Colonic mucosa (tissue), 4 donors: ENCODE measurements at places on chromosomes 4 and X.

DNA sequence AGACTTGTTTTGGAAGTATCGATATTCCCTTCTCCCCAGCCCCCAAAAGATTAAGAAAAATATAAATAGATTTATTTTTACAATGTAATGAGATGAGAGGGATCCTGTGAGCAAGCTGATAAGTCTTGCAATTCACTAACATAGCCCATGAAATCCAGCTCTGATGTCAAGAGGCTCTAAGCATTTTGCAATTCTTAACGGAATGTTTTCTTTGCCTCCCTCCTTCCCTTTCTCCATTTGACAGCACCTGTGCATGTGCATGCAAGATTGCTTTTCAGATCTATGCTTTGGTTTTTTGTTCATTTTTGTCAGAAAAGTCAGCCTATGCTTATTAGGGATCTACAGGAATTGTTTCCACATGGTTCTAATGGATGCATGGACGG, 169.9 kb downstream of the SLIT2 start:
- DNase-seq: no peak

GRCh38 chrX:119374736-119375135, 24.4 kb upstream of the SLC25A43 start:
- DNase-seq: no peak

DNA sequence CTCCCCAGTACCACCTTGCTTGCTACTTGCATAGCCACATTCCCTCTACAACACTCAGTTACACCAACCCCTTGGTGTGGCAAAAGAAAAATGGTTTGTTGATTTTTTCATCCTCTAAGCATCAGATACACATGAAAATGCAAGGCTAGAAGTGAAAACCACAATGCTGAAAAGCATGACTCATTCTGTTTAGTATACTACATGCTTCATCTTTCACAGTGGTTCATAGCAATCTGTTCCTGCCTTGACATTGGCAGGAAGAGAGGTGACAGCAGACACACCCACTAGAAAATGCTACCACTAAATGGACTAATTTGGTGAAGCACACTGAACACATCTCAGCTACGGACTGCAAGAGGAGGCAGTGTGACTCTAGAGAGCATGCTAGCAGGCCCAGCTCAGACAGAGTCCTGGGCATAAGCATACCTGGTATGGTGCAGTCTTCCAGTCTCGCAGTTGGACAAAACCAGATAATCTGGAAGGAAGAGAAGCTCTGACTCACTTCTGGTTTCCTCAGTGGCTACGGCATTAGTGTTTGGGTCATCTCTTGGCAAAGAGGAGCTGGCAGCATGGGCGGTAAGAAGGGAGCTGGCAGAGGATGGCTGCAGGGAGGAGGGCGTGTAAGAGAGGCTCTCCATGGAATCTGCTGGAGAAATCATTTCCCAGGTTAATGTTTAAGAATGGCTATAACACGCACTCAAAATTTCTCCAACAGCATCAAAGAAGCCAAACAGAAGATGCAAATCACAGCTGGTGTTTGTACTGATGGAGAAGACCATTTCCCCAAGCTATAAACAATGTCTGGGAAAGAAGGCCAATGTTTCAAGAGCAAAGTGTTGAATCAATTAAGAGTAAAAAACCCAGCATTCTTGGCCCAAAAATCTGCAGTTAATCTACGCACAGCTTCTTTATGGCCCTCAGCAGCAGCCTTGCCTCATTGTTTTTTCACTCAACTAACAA, 37.8 kb downstream of the GAB3 start:
- no peak for DNase-seq

- no peak for DNase-seq
Measured at GRCh38 chrX:78540171-78540570, 119.0 kb downstream of the RTL3 start.

DNA sequence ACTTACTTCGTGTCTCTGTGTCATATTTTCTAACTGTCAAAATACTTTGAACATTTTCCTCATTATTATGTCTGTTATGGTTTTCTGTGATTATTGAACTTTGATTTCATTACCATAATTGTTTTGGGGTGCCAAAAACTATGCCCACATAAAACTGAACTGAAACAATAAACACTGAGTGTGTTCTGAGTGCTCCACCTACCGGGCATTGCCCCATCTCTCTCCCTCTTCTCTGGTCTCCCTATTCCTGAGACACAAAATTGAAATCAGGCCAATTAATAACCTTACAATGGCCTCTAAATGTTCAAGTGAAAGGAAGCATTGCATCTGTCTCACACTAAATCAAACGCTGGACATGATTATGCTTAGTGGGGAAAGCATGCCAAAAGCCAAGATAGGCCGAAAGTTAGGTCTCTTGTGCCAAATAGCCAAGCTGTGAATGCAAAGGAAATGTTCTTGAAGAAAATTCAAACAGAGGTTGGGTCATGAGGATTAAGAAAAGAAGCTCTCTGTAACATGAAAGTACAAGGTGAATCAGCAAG, 972.3 kb downstream of the PCDH7 start:
- DNase-seq: no peak
